G401 (cell line): ENCODE measurements at places on chromosomes 12 and 14.

DNA sequence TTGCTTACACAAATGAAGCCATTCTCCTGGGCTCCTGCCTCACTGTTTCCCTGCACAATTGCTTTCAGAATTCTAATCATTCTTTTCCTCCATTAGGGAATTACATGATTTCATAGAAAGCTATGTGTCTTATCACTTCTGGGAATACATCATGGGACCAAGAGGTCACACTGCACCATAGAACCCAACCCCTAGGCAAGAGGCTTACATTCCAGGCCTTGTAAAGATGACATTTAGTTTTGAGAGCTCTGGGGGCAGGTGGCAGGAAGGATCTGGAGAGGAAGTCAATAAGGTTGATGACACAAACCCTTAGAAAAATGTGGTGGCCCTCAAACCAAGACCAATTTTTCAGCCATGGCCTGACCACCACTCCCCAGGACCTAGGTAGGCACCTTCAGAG lies 57.1 kb downstream of the NUAK1 start:
- DNase-seq, result no peak

DNA sequence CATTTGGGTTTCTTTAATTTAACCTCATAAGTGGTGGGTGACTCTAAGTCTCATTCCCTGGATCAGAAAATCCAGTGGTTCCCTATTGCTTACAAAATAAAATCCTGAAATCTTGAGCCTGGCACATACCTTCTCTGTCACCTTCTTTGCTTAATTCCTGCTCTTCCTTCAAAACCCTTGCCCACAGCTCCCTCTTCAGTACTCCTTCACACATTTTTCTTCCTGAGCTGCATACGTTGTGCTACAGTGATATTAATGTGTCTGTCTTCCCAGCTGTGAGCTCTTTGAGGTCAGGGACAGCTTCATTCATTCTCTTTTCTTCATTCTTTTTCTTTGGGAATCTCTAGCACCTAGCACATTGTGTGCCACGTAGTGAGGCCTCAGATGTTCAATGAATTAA lies 9.5 kb downstream of the TSPAN11 start:
- DNase-seq, result no peak

DNA sequence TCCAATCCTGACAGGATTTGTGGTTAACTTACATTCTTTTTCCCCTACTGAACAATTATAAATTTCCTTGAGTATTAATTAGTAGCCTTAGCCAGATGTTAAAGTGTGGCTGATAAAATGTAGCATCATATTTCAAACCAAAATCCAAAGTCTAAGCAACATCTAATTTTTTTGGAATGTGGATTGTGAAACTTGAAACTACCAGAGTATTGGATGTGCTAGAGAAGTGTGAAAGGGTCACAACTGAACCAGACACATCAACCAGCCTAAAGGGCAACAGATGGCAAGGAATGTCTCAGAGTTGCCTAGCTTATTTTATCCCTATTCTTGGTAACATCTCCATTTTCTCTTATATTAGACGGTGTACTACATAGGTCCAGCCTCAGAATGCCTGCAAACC lies 153.1 kb upstream of the DCN start:
- DNase-seq, result no peak

GRCh38 chr12:69056743-69057515 lies 124.0 kb upstream of the CPM start:
- DNase-seq, result no peak

- no peak for DNase-seq
Observed at GRCh38 chr12:68913682-68914081, 19.3 kb downstream of the CPM start.

- DNase-seq, result no peak
Observed at GRCh38 chr12:31363831-31364230, 37.9 kb upstream of the SINHCAF start.

- DNase-seq, result peak; percentile 12
Observed at GRCh38 chr12:123363390-123363739, 1.3 kb downstream of the SBNO1 start.

DNA sequence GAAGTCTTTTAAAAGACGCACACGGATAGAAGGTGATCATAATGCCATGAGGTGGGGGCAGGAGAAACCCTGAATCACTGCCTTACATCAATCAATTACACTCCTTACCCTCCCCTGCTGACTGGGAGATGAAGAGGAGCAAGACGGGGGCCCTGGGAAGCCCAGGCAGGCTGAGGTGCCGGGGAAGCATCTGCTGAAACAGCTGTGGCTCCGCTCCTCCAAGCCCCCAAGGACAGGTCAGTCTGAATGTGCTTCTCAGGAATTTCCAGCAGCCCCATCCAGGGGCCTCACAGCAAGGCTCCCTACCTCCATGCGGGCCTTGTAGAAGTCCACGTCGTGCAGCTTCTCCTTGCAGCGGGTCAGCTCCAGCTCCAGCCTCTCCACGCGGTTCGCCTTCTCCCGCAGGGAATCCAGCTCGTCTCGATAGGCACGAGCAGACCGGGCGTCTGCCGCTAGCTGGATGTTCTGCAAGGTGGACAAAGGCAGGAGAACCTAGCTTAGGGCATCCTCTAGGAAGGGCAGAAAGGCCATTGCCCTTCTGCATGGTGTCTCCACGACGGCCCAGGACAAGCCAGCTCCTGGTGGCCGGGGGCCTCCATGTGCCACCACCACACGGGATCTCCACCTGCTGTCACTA lies 79.8 kb downstream of the CCDC88C start:
- DNase-seq, result no peak

- DNase-seq, result peak; percentile 53
Observed at GRCh38 chr14:51846631-51847488, 13.6 kb upstream of the GNG2 start.

DNA sequence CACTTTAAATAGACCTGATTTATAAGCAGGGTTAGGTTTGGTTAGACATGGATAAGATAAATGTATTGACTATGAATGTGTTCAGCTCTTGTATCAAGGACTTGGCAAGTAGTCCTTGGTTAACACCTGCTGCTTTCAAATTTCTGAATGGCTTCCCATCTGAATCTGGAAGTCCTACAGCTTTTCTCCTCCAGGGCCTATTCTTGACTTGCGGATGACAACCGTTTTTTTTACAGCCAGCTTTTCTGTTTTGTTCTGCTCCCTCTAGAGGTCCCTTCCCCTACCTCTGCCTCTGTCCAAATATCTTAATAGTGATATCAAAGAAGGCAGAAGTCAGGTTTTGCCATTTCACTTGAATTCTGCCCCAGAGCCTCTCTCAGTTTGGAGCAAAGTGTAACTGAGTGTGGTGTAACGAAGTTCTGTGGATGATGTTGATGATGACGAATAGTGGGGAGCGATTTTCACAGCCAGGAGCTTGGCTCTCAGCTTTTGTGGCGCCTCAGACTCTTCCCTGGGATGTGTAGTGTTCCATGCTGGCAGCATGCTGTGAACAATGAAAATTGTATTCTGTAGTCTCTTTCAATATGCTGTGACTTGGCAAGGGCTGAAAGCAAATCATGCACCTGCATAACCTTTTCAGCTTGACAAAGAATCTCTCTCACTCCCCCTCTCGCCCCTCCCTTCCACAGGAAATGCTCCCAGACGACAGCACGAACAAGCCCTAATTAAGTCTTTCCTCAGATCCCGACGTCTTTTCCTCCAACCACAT lies 5.0 kb upstream of the SLC4A8 start:
- DNase-seq, result peak; percentile 38
